Brain pericyte (primary cell): ENCODE measurements at places on chromosomes 13 and 19.
A peak's percentile ranks its signal among the peaks of the same experiment; 100 is the strongest.

DNA sequence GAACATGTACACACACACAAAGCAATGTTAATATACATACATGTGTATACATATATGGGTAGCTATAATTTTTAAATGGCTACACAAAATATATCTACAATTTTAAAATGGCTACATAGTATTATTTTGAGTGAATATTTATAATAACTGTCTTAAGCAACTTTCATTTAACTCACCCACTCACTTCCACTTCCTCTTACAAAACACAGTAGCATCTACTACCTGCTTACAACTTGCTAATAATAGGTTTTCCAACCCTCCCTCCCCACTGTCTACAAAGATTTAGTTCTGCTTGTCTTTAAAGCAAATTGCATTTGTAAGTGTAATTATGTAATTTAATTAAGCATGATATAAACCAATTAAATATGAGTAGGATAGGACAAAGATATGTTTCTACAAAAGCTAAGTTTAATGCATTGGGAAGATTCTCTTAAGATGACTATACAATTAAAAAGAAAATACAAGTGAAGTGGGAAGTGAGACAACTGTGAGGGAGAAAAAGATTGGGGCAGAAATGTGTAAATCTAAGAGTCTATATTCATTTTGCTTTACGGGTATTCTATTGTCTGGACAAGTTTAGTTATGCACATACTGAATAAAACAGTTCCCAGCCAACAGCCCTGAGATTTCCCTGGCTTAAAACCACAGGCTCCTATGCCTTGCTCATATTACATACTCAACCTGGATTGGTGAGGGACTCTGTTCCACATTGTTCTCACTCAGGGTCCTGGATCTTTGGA, 583.1 kb downstream of the EFNB2 start:
- no peak for DNase-seq

DNA sequence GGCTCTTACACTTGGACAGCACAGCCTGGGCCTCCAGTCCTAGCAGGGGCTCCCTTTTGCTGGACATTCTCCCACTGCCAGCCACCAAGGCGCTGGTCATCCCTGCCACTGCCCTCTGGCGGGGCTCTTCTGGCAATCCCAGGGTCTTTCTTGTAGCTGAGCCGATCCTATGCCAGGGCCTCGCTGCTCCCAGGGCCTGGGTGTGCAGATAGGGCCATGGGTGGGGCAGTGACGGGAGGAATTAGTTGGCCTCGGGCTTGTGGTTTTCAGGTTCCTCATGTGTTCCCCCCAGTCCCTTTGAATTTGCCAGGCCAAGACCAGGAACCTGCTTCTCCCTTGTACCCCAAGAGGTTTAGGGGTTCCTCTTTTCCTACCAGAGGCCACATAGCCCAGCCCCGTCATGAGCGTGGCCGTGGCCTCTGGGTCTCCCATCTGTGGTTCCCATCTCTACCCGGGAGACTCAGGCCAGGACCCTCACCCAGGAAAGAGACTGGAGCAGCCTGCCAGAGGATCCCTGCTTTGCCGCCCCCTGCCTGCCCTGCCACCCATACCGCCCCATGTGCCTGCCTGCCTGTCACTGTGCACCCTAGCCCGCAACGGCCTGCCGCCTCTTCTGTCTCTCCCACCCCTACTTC, 26.2 kb downstream of the TMED1 start:
- no peak for DNase-seq

DNA sequence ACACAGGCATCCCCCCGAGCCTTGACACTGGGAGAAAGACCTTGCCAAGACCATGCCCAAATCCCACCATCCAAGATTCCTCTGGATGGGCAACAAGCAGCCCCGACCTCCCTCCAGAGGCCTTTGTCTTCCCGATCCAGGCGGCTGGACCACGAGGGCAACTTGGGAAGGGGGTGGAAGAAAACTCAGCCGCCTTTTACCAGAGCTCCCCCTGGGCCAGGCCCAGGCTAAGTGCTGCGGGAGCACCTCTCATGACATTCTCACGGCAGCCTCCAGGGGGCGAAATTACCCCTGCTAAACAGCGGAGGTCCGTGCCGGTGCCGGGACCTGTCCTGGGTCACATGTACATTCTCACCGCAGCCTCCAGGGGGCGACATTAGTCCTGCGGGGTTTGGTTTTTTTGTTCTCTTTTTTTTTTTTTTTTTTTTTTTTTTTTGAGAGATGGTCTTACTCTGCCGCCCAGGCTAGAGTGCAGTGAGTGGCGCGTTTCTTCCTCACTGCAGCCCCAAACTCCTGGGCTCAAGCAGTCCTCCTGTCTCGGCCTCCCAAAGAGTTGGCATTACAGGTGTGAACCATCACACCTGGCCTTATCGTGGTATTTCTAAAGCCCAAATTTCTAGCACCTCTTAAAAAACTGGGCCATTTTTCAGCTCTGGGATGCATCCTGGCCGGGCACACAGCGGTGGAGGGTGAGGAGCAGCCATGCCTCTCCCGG, 2.1 kb upstream of the RSPH6A start:
- peak; percentile 86 for DNase-seq

DNA sequence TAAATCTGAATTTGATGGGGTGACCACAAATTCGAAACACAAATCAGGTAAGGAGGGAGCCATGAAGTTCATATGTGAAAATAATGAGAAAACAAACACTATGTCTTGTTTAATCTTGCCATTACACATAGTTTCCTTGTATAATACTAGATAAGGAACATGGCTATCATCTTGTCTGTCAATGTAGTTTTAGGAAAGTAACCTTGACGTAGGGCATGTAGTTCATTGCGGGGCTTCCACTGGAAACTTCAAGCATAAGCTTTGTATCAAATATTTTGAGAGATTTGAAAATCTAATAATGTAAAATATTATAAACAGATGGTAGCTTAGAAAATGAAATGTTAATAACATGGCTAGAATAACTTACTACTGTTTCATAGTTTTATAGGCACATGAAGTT, 8.8 kb downstream of the BIVM start:
- DNase-seq, result no peak

DNA sequence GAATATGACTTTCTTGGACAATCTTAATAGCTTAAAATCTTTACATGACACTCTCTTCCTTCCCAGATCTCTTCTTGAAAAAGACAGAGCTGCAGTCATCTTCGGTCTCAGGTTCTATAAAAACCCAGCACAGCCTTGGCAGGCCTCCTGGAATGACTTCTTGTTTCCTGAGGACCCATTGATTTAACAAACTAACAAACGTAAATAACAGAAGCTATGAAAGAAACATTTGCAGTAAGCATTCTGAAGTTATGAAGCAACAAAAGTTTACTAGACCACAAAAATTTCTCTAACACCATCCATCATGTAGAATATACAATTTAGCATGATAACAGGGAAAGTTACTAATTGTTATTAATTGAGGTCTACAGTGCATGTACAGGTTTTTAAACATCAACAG, 62.8 kb upstream of the STARD13 start:
- DNase-seq, result no peak

GRCh38 chr13:44434766-44435141, 61.1 kb downstream of the SERP2 start:
- no peak for DNase-seq

DNA sequence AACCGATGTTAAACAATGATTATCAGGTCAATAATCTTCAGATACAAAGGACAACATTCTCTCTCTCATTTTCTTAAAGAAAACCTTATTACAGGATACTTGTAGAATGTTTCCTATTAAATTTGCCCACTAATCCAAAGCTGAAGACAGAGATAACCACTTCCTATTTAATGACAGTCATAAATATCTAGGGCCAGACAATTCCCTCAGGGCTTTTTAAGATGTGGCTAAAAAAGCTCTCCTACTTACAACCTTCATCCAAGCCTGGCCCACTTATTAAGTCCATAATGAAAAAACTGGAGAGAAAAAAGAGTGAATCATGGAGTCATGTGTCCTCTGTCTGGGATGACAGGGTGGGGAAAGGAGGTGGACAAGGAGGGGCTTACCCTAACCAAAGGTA, 235.9 kb downstream of the KLF12 start:
- DNase-seq, result no peak

GRCh38 chr13:65724226-65724625, 1505.9 kb downstream of the PCDH9 start:
- DNase-seq, result peak; percentile 11

GRCh38 chr19:47190167-47190727, 40.8 kb downstream of the BBC3 start:
- DNase-seq, result no peak

DNA sequence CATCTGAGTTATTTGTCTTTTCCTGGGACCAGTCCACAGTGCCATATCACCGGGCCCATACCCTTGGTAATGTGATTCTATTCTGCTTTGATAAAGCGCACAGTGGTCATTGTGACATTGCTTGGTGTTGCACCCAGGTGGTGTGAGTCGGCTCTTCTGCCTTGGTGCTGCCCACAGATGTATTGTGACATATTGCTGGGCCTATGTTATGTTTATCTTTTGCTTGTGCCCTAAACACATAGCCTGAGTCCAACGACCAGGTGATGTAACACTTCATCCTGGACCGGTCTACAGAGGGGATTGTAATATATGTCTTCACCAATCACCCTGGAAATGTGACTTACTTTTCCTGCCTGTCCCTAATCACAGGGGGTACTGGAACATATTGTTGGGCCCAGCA, 23.7 kb upstream of the ZNF254 start:
- no peak for DNase-seq

- DNase-seq, result no peak
These were observed 22.7 kb downstream of the MYO9B start for GRCh38 chr19:17098326-17098725.

- no peak for DNase-seq
These were observed 59.5 kb downstream of the IER2 start for GRCh38 chr19:13209484-13210338.

GRCh38 chr19:58227964-58228584, 640 bp upstream of the ZNF544 start:
- no peak for DNase-seq

DNA sequence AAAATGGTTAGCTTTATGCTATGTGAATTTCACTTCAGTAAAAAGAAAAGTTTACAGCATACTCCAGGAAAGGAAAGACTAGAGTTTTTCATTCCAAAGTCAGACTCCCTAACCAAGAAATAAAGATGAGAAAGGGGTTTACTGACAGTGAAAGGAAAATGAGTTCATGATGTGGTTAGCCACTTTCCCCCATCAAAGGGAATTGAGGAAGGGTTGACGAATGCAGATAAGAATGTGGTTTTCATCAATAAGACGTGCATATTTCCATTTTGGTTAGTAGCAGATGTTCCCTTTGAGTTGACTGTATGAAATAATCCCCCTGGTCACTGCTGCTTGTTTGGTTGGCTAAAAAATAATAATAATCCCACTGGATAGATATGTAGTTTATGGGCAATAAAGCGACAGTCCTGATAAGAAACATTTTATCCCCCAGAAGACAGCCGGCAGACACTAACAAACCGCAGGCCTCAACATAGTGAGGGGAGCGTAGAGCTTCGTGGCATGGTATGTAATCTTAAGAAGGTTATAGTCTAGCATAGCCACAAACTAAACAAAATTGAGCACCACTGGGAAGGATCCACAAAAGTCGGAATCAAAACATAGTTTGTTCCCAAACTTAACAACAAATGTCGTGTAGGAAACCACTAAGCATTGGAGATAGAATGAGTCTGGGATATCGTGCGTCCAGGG, 114.8 kb downstream of the COL4A2 start:
- DNase-seq, result no peak

DNA sequence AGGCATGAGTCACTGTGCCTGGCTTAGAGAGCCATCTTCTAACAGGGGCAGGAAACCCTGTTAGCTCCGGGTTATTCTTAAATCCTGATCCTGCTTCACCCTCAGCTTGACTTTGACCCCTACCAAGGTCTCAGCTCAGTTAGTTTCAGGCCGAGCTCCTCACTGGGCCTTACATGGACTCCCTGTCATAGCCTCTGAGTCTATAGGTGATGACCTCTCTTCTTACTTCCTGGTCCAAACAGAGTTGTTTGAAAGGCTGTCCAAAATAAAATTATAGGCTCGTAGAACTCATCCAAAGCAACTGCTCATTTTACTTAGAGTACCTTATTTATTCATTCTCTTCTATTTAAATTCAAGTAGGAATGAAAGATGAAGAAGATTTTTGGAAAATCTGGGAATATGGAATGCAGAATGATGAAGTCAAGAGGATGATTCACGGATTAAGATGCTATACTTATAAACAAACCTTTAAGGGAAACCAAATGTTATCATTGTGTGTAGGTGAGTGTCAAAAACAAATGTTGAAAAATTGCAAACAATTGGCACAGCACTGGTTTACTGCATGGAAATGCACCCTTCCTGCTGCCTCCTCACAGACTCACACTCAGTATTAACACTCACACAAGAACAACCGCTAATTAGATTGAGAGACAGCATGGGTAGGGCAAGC, 174.1 kb downstream of the RGCC start:
- no peak for DNase-seq

DNA sequence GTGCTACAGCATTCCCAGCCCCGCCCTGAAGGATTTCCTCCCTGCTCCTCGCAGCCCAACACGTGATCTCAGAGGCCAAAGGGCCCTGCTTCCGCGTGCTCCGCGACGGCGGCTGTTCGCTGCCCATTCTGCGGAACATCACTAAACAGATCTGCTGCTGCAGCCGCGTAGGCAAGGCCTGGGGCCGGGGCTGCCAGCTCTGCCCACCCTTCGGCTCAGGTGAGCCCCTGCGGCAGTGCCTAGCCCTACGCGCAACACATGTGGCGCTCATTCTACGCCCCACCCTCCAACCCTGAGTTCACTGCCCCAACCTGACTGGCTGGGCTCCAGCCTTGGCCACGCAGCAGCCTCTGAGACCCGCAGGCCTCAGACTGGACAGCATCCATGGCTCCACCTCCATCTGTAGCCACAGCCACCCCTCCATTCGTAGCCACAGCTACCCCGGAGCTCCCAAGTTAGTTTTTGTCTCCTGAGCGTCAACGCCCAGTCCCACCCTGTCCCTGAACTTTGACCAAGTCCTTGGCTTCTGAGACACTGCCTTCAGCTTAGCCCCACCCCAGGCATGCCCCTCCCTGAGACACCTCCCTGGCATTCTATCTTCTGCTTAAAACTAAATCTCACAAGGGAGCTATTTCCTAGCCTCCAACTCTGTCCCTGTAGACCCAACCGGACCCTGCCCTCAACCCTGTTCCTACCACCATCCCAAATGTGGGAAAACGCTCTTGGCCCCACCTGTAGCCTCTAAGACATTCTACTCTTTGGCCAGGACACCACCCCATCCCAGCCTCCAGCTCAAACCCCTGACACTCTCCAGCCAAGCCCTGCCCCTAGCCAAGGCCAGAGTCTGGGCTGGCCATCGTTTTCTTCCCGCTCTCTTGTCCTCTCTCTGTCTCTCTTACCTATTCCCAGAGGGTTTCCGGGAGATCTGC, 6.4 kb downstream of the LTBP4 start:
- DNase-seq, result no peak

- no peak for DNase-seq
These were observed 195.0 kb upstream of the KL start for GRCh38 chr13:32821149-32821688.

GRCh38 chr13:38669234-38669964, 17.5 kb upstream of the FREM2 start:
- DNase-seq, result no peak
